ENCODE measurements at places on chromosomes 12 and 14.

DNA sequence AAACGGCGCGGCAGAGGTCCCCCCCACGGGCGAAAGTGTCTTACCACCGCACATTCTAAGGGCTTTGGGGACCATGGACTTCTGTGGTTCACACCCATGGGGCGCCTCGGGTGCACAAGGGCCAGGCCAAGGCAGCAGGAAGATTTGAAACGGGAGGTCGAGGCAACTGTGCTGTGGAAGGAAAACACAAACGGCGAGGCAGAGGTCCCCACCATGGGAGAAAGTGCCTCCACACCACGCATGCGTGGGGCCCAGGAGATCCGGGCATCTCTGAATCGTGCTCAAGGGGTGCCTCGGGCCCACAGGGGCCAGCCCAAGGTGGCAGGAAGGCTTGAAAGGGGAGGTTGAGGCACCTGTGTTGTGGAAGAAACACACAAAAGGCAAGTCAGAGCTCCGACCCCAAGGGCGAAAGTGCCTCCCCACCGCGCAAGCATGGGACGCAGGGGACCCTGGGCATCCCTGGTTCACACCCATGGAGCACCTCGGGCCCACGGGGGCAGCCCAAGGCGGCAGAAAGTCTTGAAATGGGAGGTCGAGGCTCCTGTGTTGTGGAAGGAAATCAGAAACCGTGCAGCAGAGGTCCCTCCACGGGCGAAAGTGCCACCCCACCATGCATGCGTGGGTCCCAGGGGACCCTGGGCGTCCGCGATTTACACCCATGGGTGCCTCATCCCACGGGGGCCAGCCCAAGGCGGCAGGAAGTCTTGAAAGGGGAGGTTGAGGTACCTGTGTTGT lies 371.0 kb downstream of the ALG10 start:
- DNase-seq = no peak

DNA sequence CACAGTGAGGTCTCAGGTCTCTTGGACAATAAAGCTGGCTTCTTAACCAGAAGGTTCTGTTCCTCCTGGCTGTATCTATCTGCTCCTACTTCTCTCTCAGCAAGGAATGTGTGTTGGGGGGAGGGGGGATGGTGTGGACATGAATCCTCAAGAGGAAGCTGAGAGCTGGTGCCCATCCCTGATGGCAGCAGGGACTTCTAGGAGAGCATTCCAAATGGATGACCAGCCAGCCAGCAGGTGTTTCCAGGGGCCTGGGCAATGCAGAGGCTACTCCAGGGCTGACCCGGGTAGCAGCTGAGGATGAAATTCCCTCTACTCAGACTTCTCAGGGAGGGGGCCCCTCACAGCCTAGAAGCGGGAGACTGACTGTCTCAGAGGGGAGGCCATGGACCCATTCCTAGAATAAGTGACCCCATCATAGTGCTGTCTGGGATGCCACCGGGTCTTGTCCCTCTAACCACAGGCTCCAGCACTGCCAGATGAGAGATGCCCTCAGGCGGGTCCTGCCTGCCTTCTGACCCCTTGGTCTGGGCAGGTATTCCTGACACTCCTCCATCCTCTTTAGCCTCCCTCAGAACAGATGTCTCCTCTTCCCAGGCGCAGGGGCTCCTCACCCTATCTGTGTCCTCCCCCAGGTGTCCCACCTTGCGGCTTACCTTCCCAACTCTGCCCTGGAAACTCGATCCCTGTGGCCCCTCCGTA lies 1.2 kb downstream of the RAB15 start:
- no peak for DNase-seq

DNA sequence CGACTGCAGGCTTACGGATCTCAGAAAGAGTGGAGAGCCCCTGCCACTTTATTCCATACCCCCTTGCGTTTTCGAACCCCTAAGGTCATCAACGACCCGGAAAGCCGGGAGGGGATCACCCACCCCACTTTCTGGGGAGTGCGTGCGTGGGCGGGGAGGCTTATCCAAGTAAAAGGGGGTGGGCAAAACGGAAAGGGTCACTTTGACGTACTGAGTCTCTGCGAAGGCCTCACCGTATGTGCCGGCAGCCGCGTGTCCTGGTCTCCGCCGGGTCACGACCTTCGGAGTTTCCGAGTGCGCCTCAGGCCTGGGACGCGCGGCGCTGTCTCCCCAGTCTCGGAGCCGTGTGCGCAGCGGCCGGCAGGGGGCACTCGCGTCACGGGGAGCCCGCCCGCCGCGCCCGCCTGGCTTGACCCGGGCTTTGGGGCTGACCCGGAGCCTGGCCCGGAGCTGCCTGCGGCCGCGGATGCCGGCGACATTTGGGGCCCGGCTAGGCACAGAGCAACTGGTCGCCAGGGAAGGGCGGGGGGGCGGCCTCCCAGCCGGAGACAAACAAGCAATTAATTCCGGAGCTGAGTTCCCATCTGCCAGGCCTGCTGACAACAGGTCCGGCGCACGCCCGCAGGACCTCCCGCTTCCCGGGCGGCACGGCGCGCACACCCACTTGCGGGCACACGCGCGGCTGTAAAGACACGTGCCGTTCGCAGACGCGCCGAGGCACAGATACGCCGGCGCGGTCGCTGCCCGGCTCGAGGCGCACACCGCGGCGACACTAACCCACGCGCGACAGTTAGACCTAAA lies 890 bp upstream of the KIF26A start:
- DNase-seq = no peak

GRCh38 chr12:76871742-76872141 lies 7.1 kb downstream of the CSRP2 start:
- DNase-seq = no peak

DNA sequence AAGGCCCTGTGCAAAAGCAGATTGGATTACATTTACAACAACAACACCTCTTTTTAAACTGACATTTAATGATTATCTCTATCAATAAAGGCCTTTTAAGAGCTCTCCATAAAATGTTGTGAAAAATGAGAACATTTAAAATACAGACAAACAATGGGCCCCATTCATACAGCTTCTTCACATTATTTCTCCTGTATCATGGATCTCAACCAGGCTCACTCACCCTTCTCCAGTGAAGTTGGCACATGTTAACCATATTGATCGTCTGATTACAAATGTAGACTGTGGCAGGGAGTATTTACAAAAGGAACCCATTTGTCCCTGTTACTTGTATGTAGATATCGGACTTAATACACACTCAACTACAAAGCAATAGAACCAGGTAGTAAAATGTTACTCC lies 220.2 kb upstream of the BTG1 start:
- DNase-seq = no peak

DNA sequence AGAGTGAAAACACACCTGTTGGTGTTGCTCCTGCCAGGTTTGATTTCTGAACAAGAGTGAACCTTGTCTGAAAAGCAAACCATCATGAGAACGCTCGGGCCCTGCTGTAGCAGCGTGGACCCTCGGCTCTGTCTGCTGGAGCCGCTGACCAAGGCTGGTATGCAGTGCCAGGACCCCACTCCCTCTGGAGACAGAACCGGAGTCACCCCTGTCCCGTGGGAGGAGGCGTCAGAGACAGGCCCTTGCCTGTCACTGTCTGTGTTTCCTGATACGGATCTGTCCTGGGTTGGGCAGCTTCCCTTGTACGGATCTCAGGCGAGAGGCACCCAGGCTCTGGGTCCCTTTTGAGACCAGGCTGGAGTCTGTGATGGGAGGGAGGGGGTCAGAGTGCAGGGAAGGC lies 111.6 kb downstream of the ADGRD1 start:
- DNase-seq = no peak
